ENCODE measurements at places on chromosomes 5 and 9.

DNA sequence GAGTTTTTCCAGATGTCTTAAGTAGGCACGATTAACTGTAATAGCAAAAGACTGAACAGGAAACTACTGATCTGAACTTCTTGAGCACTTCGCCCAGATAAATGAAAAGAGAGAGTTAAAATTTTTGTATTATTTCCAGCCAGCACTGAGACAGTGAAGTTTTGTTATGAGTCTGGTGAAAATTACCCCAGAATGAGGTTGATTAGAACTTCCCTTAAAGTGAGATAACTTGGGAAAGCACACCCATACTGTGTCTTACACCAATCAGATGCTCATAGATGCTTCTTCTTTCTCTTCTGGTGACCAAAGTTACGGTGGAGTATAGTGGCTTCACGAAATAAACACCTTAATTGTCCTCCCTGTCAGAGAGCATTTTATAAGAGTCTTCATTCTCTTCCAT is 131.8 kb upstream of the SLC12A2 start:
- no peak for ATAC-seq

GRCh38 chr5:155406815-155407214 is 393.3 kb downstream of the KIF4B start:
- ATAC-seq: no peak

GRCh38 chr9:103364753-103365152 is 369.6 kb downstream of the CYLC2 start:
- ATAC-seq: peak; percentile 81

DNA sequence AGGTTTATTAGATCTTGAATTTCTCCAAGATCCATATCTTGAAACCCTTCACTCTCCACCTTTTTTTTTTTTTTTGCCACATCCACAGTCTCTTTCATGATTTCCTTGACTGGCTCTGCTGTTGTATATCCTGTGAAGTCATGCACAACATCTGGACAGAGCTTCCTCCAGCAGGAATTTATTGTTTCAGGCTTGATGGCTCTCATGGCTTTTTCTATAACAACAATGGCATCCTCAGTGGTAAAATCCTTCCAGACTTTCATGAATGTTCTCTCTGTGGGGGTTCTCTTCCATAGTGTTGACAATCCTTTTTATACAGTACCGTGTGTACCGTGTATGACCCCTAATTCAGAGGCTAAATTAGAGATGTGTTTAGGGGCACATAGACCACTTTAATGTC is 24.0 kb downstream of the RANBP17 start:
- no peak for ATAC-seq

DNA sequence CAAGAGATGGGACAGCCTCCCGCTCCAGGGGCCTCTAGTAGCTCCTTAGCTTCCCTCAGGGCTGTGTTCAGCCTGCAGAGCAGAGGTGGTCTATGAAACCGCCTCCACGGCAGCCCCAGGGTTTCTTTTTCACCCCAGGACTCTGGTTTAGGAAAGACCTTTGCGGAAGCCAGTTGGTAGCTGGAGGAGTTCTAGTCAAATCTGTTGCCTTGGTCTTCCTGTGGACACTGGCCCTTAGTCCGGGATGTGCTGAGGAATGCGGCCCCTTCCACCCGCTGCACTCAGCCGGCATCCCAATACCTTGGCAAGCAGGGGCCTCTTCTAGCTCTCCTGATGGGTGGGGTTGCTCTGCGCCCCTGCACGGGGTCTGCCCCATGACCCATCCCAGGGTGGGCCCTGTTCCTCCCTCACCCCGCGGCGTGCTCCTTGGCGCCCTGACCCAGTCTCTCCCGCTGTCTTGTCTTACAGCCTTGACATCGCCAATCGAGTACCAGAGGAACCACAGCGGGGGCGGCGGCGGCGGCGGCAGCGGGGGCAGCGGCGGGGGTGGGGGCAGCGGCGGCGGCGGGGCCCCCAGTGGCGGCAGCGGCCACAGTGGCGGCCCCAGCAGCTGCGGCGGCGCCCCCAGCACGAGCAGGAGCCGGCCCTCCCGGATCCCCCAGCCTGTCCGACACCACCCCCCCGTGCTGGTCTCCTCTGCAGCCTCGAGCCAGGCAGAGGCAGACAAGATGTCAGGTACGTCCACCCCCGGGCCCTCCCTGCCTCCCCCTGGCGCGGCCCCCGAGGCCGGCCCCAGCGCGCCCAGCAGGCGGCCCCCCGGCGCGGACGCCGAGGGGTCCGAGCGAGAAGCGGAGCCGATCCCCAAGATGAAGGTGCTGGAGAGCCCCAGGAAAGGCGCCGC is 94.3 kb upstream of the OTULINL start:
- no peak for ATAC-seq

DNA sequence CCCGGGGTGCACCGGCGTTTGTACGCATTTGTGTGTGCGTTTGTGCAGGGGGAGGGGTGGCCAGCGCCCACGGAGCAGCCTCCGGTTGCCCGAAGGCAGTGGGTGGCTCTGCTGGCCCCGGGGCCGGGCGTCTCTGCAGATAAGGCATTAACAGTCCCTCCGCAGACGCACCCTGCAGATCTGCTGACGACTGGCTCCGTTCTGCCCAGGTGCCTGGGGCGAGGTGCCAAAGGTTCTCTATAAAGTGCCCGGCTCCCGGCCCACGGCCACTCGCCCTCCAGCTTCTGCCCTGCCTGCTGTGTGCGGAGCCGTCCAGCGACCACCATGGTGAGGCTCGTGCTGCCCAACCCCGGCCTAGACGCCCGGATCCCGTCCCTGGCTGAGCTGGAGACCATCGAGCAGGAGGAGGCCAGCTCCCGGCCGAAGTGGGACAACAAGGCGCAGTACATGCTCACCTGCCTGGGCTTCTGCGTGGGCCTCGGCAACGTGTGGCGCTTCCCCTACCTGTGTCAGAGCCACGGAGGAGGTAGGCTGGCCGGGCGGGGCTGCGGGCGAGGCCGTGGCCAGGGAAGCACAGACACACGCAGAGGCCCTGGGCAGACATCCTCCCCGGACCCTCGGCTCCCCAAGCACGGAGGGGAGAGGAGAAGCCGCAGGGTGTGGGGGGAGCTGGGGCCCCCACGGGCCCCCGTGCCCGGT is at the start of gene SLC6A19:
SLC6A19 (plus strand) TSS at position 269 of the 699 bp plus-strand sequence; CDS start at position 325, 56 bp downstream.
- ATAC-seq: no peak

DNA sequence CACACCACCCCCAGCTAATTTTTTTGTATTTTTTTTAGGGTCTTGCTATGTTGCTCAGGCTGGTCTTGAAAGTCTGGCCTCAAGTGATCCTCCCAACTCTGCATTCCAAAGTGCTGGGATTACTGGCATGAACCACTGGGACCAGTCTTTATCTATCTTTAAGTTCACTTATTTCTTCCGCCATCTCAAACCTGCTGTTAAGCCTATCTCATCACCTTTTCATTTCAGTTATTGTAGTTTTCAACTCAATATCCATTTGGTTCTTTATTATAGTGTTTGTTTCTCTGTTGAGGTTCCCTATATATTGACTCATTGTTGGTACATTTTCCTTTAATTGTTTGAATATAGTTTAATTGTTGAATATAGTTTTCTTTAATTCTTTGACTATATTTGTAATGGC is 48.1 kb downstream of the GALNT12 start:
- no peak for ATAC-seq

DNA sequence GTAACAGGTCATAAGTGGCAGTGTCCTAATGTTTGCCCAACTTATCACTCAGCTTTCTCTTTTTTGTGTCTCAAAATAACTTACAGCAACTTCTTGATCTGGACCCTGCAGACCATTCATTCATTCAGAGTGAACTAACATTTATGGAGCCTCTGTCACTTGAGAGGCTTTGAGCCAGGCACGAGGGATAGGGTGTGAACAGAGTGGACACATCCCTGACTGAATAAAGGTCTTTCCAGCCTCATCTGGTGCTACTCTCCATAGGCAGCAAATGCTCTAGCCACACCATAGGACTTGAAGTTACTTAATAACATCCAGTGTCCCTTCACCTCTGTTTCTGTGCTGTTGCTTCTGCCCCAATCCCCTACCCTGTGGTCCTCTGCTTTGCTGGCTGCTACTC is 212.1 kb upstream of the FBN2 start:
- ATAC-seq: no peak

DNA sequence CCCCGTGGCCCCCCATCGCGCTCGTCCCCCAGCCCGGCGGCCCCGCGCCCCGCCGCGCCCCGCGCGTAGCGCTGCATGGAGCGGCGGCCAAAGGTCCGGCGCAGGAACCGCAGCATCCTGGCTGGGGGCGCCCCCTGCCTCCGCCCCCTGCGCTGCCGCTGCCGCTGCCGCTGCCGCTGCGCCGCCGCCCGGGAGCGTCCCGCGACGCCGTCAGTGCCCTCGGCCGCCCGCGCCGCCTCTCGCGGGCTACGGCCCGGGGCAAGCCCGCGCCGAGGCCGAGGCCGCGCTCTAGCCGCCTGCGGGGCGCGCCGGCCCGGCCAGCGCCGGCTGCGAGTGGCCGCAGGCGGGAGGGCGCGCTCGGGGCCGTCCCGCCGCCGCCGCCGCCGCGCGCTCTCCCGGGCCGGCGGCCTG is 523 bp downstream of the EPB41L4B start:
- no peak for ATAC-seq

GRCh38 chr9:116717150-116717549 is 30.0 kb downstream of the TRIM32 start:
- ATAC-seq: no peak

GRCh38 chr9:8143677-8144076 is 344.1 kb upstream of the DMAC1 start:
- ATAC-seq: no peak

GRCh38 chr9:19994296-19994695 is 205.5 kb upstream of the SLC24A2 start:
- no peak for ATAC-seq

DNA sequence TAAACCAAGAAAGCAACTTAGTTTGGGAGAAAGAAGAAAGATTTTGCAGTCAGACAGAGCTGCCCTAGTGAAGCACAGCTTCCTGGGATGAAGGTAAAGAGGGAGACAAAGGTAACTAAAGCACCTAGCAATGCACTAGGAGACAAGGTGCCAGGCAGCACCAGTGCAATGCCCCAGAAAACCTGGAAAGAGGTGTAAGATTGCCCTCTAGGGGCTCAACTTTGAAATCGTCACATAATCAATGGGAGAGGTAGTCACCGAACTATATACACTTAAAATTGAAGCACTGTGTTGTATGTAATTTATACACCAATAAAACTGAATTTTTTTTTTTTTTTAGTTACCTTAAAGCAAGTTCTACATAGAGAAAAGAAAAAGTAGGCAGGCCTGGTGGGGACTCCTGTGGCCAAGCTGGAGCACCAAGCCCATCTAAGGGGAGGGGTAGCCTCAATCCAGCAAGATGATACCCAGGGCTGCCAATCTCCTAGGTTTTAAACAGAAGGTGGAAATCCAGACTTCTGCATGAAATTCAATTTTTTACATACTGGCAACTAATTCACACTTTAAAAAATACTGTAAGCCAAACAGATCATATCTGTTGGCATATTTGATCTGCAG is 48.2 kb downstream of the CDK5RAP2 start:
- peak; percentile 92 for ATAC-seq

GRCh38 chr9:38079461-38080031 is 10.5 kb upstream of the SHB start:
- peak; percentile 75 for ATAC-seq

DNA sequence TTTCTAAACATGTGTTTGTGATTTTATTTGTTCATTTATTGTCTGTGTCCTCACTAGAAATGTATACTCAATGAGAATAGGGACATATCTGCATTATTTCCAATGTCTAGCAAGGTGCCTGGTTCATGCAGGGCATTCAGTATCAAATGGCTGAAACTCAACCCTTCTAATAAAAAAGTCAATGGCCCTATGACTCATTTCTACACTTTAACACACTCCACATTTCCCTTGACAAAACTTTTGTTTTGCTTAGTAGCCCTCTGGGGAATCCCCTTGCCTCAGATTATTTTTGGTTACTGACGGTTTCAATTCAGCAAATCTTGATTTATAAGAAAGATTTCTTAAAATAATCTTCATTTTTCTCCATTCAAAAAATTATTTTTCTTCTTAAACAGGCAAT is 206.0 kb upstream of the DMRTA1 start:
- ATAC-seq: 0 out of 3 replicates have a peak, but pooled peaks have one; percentile 10

DNA sequence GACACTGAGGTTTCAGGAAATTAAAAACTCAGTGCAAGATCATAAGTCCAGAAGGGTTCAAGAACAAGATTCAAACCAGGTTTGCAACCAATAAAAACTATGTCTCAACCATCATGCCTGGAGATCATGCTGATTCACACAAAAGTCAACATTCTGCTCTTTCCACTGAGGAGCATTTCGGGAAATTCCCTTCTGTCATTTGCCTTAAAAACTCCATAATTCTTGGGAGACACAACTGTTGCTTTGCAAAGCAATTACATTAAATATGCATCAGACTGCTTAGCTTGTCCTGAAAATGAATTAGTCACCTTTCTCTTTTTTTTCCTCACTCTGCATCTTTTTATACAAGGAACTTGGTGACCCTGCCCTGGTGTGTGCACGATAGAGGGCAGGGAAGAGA is 275.9 kb upstream of the ZNF462 start:
- no peak for ATAC-seq

DNA sequence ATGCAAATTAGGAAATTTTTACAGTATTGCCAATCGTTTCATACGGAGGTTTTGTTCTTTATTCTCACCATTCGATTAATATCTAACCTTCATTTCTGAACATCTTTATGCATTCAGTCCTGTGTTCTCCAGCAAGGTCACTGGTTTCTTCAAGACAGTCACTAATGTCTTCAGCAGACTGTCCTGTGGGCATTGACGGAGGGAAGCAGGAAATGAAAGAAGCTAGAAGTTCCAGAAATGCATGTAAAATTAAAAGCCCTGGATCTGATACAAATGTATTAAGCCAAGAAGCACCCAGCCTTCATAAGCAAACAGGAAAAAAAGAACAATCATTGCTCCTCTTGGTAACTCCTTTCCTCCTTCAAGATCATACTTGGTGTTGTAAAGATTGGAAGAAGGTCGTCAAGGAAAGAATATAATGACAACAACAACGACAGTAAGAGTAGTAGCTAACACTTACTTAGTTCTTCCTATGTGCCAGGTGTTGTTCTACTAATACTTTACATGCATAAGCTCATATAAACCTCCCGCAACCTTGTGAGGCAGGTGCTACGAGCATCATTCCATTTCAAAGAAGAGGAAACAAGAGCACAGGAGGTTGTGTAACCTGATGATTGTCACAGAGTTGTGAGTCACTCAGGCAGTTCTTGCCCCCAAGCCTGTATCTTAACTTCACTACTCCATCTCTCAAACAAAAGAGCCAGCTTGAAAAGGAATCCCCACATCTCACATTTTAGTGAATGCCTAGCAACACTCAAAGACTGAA is 59.9 kb upstream of the CER1 start:
- ATAC-seq: no peak

DNA sequence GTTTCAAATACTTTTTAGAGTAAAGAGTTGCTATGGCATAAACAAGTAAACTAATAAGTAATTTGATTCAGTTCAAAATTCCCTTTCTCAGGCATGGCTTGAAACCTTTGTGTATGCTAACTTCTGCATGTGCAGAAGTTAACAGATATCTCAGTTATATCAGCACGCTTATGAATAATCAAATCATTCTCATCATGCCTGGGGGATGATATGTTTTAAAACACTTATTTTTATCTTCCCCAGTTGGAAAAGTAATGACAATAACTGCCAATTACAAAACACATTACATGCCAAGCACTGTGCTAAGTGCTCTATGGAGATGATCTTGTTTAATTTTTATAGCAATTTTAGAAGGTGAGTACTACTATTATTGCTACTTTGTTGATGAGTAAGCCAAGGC is 146.4 kb downstream of the YIPF5 start:
- no peak for ATAC-seq

- ATAC-seq: no peak
These were observed 99.6 kb upstream of the RAPGEF1 start for GRCh38 chr9:131839281-131840084.

Data from SK-N-SH treated with all-trans-retinoic acid at 6 μM for 48 hours (cell line).